ENCODE measurements at places on chromosomes 4 and X.

DNA sequence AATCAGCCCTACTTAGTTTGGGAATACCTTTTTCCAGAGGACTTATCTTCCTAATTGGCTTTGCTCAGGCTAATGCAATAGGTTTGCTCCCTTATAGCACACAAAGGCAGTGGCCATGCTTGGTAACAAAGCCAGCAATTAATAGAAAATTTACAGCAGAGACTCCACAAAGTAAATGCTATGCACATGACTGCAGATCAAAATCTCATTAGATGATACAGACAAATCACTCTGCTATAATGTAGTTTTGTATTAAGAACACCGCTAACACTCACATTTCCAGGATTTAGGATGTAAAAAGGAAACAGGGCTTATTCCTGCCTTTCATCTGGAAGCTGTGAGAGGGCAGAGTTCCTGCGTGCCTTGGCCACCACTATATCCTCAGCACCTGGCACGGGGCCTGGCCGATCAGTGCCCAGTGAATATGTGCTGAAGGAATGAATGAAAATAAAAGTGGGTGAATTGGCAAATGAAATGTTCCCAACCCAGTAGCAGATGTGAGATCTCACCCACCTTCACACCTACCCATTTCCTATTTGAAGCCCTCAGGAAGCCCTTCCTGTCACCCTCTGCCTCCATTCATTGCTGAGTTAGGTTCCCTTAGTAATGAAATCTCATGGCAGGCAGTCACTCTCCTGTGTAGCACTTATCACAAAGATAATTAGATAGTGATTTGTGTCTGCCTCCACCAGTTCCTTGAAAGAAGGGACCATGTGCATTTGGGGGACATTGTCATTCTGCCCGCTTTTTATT is 5.1 kb downstream of the SEPTIN6 start:
- ATAC-seq = no peak

DNA sequence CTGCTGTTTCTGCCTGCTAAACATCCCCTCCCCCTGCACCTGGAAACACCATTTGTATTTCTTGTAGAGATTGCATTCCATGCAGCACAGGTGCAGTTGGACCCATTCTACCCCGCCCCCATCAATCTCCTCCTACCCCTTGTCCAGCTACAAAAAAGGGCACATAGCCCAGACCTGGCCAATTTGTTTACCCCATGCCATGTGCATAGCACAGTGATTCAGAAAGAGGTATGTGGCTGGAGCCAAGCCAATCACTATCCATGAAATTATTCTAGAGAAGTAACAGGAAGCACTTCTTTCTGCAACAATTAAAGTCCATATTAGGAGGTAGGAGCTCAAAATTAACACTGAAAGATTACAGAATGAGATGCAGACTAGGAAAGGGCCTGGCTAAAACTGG is 20.2 kb upstream of the TMEM184C start:
- ATAC-seq = peak; percentile 41

GRCh38 chr4:53494851-53495250 is 96.4 kb downstream of the LNX1 start:
- ATAC-seq = no peak

DNA sequence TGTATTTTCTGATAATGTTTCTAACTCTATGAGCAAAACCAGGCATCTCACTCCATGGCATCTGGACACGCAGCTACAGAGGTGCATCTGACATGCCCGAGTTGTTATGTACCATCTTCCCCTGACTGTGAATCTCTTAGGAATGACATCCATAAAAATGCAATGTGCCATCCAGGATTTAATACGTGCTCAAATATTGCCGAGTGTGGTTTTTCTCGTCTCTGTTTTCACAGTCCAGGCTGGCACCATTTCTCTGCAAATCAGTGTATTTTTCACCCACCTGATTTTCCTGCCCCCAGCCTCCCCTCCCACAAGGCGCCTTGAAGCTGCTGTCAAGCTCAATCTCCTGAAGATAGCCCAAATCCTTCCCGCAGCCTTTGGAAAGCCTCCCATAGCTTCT is 154.6 kb downstream of the DHRSX start:
- no peak for ATAC-seq

DNA sequence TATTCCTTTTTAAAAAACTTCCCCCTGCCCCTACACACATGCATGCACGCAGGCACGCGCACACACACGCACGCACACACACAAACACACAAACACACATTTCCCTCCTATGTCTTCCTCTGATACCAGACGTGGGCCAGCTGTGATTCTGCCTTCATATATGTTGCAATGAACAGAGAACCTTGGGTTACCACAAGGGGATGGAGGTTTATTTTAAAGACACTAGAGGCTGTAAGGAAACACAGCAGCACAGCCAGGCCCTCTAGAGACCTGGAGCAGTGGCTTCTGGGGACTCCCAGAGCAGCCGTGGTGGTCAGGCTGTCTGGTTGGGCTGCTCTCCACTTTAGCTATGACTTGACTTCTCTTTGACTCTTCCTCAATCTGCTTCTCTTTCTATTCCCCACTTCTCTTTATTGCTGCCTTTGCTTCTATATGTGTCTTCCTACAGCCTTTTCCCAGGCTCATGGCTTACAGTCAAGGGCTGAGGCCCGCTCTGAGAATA is 3.2 kb upstream of the TLR10 start:
- no peak for ATAC-seq

GRCh38 chr4:166091912-166092510 is 219.0 kb downstream of the TLL1 start:
- peak; percentile 32 for ATAC-seq

DNA sequence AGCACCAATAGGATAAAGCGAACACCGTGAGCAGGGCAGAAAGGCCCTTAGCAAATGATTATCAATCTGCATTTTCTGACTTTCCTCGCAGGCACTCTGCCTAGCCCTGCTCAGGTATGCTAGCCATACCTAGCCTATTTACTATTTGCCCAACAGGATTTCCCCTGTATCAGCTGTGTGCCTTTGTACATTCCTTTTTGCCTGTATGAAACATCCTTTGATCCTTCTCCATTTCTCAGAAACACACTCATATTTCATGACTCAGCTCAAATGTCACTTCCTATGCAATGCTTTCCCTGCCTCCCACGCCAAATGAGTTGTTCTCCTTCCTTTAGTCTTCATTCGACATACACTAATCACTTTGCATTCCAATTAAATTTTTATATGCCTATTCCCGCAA is 37.2 kb downstream of the PCDH7 start:
- ATAC-seq = peak; percentile 73

GRCh38 chr4:7459471-7459870 is 24.7 kb upstream of the PSAPL1 start:
- ATAC-seq = no peak

DNA sequence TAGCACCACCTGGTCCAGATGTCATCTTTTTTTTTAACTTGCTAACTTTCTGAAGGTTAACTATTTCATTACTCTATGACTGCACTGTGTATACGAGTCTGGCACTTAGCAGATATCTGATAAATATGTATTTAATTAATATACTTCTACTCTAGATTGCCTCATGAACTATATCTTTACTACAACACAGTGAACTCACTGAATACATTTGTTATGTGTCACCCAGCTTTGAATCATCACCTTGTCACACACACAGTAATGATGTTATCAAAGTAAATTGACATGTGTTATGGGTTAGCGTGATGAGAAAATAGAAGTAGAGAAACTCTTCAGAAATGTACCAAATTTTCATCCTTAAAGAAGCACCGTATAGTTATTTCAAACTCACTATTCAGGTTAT is 419.3 kb upstream of the ADGRL3 start:
- ATAC-seq = no peak

DNA sequence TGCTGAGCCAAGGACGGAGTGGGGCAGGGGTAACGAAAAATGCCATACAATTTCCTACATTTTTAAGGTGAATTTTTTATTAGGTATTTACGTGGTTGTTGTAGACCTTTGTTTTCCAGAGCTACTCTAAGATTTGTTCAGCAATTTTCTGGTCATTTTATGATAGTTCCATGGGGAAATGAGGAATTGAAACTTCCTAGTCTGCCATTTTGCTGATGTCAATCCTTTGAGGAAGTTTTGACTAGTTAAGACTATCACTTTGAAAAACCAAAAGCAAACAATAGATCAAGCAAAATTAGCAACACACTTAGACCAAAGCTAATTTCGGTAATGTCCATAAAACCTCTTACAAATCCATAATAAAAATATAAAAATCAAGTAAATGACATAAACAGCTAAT is 7.0 kb upstream of the TLR3 start:
- ATAC-seq = no peak
